HFFc6 (cell line): ENCODE measurements at places on chromosomes 5 and 9. TPM values are rescaled to one million over a fixed set of nuclear protein-coding genes. Genes with fewer than 3 reads are reported as not detected.

Gene PCDHGB3
- total RNA-seq, result 4.2 to 4.4 TPM (median 4.3 TPM) in 3 replicates

Gene OR1J2
- not detected in 2 replicates for total RNA-seq

Gene RICTOR
- total RNA-seq, result 19.9 to 24.0 TPM (median 22.6 TPM) in 3 replicates

Gene SMC2
- 18.4 to 32.9 TPM (median 29.5 TPM) in 3 replicates for total RNA-seq

Gene MLLT3
- total RNA-seq, result 23.6 to 25.1 TPM (median 24.7 TPM) in 3 replicates

Gene EXOSC2
- total RNA-seq, result 27.0 and 33.1 TPM in 2 replicates

Gene SLC6A19
- not detected in 3 replicates for total RNA-seq

Gene SIT1
- not detected in 3 replicates for total RNA-seq

Gene ADAMTS16
- 0.17 to 0.70 TPM in 2 of 3 replicates, not detected in the other for total RNA-seq

Gene SAPCD2
- total RNA-seq, result 7.7 to 14.8 TPM (median 12.3 TPM) in 3 replicates

Gene PCDHGA4
- total RNA-seq, result 3.3 to 5.6 TPM (median 3.4 TPM) in 3 replicates

Gene CARD19
- 40.5 to 42.0 TPM (median 40.6 TPM) in 3 replicates for total RNA-seq

Gene GDF9
- total RNA-seq, result 0.11 to 0.16 TPM in 2 of 3 replicates, not detected in the other

DNA sequence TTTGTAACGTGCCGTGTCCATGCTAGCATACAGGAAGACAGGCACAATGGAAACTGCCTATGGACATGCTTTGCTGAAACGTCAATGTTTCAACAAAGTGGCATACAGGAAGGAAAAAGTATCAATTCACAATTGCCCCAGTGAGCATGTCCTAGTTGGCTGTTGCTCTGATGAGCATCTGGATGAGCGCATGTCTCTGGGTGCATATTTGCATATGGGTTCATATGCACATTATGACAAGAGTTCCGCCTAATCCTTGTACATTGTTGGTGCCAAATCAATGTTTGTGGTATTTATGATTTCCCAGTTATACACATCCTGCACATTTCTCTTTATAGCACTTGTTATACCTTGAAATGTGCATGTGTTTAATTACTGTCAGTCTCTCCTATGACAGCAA is 58.5 kb downstream of the BRINP1 start:
- no peak for DNase-seq
- H3K4me1 ChIP-seq, result no peaks in the 10 kb centered on the region
- H3K36me3 ChIP-seq, result no peaks in the 10 kb centered on the region
- H3K4me3 ChIP-seq, result no peak overlapping the region
- no peak overlapping the region for H3K27ac ChIP-seq

DNA sequence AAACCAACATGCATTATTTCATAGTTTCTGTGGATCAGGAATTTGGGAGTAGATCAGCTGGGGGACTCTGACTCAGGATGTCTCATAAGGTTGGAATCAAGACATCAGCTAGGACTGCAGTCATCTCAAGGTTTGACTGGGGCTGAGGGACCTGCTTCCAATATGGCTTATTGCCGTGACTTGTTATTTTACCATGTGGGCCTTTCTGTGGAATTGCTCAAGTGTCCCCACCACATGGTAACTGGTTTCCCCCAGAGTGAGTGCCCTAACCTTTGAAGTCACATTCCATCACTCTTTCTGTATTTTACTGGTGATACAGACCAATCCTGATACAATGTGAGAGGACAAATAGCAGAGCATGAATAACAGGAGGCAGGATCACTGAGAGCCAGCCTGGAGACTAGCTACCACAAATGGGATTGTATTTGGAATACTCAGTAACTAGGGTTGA is 70.2 kb upstream of the ELL2 start:
- peaks cover 76% of the 10 kb centered on the region for H3K4me1 ChIP-seq
- peaks cover 22% of the 10 kb centered on the region for H3K36me3 ChIP-seq
- DNase-seq, result peak; percentile 89
- H3K4me3 ChIP-seq, result peak overlapping the region; percentile 55

DNA sequence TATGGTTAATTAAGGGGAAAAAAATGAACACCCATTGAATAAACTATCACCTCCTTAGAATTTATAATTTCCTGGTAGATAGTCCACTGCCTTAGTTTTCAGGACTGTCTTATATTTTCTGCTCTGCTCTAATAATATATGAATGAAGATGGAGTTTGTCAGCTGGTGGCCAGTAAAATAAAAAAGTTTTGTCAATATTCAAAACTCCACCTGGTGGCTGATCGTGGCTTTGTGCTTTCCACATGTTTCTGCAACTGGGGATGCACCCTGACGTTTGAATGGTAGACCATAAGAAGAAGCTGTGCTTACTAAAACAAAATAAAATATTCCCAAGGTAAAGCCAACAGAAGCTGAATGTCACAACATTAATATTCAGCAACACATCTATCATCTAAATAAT is 286.6 kb upstream of the IZUMO3 start:
- H3K27me3 ChIP-seq, result no peaks in the 10 kb centered on the region
- no peak for DNase-seq
- H3K4me3 ChIP-seq, result no peak overlapping the region
- no peaks in the 10 kb centered on the region for H3K4me1 ChIP-seq
- no peak overlapping the region for H3K27ac ChIP-seq

DNA sequence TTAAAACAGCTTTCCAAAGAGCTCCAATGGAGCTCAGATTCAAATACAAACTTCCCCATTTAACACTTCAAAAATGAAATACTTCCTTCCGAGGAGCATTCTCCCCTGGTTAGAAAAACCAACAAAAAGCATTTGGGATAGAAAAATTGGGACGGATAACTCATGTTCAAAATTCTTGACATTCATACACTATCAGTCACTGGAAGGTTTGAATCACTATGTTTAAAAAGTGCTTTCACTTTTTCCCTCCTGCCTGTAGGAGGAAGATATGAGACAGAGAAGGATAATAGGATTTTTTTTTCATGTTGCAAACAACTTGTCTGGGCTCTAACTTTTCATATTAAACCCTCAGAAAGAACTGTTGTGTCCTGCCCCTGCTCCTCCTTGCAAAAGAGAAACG is 412.0 kb downstream of the ACTL7B start:
- peak; percentile 70 for DNase-seq
- H3K27ac ChIP-seq, result peak overlapping the region; percentile 81
- peak overlapping the region; percentile 83 for H3K4me3 ChIP-seq
- peaks cover 9% of the 10 kb centered on the region; the same call in 1 of the 2 replicates for H3K36me3 ChIP-seq
- 0 out of 2 replicates have a peak, but pooled peaks cover under 1% of the 10 kb centered on the region for H3K27me3 ChIP-seq

DNA sequence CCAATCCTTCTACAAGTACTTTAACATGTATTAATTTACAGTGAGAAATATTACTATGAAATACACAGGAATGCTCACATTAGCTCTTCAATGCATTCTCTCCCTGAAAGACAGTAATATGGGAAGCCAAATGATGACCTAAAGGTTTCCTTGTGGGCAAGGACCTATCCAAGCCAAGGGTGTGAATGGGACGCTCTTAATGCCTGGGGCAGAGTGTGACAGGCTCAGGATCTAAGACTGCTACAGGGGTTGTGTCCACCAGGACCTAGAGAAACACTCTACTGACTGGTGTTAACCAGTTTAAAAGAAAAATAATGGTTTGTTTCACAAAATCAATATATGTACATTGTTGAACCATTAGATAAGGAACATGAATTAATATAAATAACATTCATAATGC is 158.7 kb downstream of the FGF1 start:
- DNase-seq, result no peak
- H3K27me3 ChIP-seq, result no peaks in the 10 kb centered on the region; the same call in 1 of the 2 replicates
- H3K36me3 ChIP-seq, result peaks cover 4% of the 10 kb centered on the region; the same call in 1 of the 2 replicates
- no peak overlapping the region for H3K4me3 ChIP-seq
- H3K27ac ChIP-seq, result peak overlapping the region; percentile 6; the same call in 1 of the 2 replicates
- peaks cover 39% of the 10 kb centered on the region for H3K4me1 ChIP-seq

DNA sequence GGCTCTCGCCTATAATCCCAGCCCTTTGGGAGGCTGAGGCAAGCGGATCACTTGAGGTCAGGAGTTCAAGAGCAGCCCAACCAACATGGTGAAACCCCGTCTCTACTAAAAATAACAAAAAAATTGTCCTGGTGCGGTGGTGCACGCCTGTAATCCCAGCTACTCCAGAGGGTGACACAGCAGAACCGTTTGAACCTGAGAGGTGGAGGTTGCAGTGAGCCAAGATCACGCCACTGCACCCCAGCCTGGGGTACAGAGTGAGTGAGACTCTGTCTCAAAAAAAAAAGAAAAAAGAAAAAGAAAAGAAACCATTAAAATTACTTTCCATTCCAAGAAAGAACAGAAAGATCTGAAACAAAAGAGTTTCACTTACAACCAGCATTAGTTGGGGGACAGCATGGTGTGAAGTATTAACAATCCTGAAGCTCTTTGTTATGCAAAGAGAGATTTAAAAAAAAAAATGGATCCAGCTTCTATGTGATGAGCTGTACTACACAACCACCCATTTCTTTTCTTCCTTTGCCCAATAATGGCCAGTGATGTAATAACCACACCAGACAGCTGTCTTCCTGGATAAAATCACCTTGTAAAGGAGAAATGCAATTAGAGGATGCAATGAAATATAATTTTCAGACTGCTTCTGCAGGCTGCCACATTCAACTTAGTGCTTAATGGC is 76.9 kb downstream of the MED27 start:
- H3K4me3 ChIP-seq, result no peak overlapping the region
- peaks cover 5% of the 10 kb centered on the region; the same call in 1 of the 2 replicates for H3K27me3 ChIP-seq
- no peak overlapping the region for H3K27ac ChIP-seq
- no peak for DNase-seq
- H3K36me3 ChIP-seq, result peaks cover 40% of the 10 kb centered on the region

GRCh38 chr9:131270171-131271015 is 5.9 kb downstream of the FAM78A start:
- no peak for DNase-seq
- H3K36me3 ChIP-seq, result no peaks in the 10 kb centered on the region
- H3K4me1 ChIP-seq, result no peaks in the 10 kb centered on the region
- no peak overlapping the region for H3K4me3 ChIP-seq

DNA sequence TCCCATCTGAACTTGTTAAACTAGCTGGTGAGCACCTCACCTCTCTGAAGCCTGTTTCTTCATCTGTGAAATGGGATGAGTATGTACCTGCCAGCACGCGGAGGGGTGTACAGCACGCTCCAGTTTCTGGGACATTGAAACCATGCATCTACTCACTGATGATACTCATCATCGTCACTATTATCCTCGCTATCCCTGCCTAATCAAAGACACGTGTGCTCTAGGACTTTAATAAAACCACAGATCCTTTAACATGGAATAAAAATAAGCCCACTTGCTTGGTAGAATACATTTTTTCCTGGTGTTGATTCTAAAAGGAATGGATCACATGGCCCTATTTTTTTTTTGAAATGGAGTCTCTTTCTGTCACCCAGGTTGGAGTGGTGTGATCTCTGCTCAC is 37.3 kb upstream of the POMT1 start:
- no peak for DNase-seq
- peak overlapping the region; percentile 19; the same call in 1 of the 2 replicates for H3K27ac ChIP-seq
- no peaks in the 10 kb centered on the region; the same call in 1 of the 2 replicates for H3K27me3 ChIP-seq
- no peak overlapping the region for H3K4me3 ChIP-seq

DNA sequence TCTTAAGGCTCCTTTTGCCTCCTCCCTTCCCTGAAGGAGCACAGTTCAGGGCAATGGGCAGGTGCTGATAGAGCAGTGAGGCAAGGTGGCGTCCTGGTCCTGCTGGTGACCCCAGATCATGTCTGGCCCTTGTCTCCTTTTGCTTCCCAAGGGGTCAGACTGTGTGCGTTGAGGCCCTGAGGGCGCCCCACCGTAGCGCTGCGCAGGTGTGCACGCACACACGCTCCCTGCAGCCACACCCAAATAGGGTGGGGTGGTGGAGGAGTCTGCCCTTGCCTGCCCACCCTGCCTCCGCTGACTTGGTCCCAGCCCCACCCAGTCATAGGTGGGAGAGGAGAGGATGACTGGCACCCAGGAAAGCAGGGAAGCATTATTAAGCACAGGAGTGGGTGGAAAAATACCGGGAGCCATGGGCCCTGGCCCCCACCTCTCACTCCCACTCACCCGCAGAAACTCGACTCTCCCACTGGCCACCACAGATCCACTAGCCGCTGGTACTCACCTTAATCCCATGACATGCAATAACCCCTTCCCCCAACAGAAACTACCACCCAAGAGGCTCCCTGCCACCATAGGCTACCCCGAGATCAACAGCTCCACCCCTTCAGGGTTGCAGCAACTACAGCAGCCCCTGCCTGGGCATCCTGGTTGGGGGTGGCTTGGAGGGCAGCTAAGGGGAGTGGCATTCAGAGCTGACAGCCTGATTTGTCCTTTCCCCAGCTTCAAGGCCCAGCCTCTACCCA is 16.7 kb downstream of the PDLIM4 start:
- H3K36me3 ChIP-seq, result no peaks in the 10 kb centered on the region
- no peak overlapping the region for H3K4me3 ChIP-seq
- H3K4me1 ChIP-seq, result peaks cover 17% of the 10 kb centered on the region
- DNase-seq, result no peak

GRCh38 chr5:143440448-143441115 is 37.1 kb upstream of the NR3C1 start:
- peaks cover 2% of the 10 kb centered on the region; the same call in 1 of the 2 replicates for H3K27me3 ChIP-seq
- no peak for DNase-seq
- no peak overlapping the region for H3K4me3 ChIP-seq
- H3K4me1 ChIP-seq, result peaks cover 41% of the 10 kb centered on the region
- H3K27ac ChIP-seq, result no peak overlapping the region
- H3K36me3 ChIP-seq, result no peaks in the 10 kb centered on the region

DNA sequence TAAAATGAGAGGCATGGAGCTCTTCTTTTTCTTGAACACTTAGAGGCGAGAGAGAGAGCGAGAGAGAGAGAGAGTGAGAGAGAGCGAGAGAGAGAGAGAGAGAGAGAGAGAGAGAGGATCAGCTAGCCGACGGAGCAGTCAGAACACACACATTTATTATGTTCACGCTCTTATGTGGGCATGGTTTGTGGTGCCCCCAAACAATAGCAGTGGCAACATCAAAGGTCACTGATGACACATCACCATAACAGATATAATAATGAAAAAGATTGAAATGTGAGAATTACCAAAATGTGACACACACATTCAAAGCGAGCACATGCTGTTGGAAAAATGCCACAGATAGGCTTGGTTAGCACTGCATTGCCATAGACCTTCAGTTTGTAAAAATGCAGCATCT is 116.1 kb downstream of the KDM4C start:
- no peak overlapping the region for H3K4me3 ChIP-seq
- peak; percentile 9 for DNase-seq
- peaks cover 48% of the 10 kb centered on the region for H3K4me1 ChIP-seq
- H3K27me3 ChIP-seq, result no peaks in the 10 kb centered on the region
- H3K36me3 ChIP-seq, result no peaks in the 10 kb centered on the region

GRCh38 chr9:93230185-93230584 is 46.2 kb downstream of the WNK2 start:
- H3K27ac ChIP-seq, result no peak overlapping the region
- H3K4me3 ChIP-seq, result no peak overlapping the region
- peaks cover 30% of the 10 kb centered on the region for H3K27me3 ChIP-seq

- H3K27me3 ChIP-seq, result peaks cover 4% of the 10 kb centered on the region; the same call in 1 of the 2 replicates
- DNase-seq, result no peak
- no peak overlapping the region for H3K27ac ChIP-seq
- H3K36me3 ChIP-seq, result no peaks in the 10 kb centered on the region
- no peaks in the 10 kb centered on the region for H3K4me1 ChIP-seq
These were observed 536.4 kb downstream of the RASEF start for GRCh38 chr9:82526577-82526976.
